ENCODE measurements at places on chromosomes 6 and 20.

DNA sequence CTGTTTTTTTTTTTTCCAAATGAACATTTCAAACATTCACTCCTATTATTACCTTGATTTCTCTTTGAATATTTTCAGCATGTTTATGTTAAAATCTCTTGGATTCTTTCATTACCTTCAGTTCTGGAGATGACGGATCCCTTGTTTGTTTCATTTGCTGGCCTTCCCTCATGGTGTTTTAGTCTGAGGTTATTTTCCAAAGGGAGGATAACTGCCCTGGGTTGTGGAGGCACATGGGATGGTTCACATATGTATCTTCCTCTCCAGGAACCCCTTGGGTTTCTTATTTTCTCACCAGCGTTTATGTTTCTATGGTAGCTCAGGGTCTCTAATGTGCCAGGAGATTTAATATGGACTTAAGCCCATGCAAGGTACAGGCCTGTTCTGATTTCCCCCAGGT is 36.3 kb downstream of the ECT2L start:
- no peak for DNase-seq

DNA sequence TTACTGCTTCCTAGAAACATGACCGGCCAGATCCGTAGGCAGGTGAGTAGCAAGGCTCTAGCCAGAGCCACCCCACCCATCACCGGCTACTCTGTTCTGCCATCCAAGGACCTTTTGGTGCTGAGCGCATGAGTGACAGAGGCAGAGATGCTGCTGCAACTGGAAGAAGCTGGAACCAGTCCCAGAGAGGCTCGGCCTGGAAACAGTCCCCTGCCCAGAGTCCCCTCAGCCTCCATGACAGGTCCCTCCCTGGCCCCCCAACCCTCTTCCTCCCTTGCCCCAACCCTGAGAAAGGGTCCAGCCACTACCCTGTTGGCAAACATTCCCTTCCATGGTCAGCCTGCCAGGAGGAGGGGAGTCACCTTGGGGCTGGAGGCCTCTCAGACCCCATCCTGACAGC is 31.9 kb downstream of the BPIFB4 start:
- no peak for DNase-seq

DNA sequence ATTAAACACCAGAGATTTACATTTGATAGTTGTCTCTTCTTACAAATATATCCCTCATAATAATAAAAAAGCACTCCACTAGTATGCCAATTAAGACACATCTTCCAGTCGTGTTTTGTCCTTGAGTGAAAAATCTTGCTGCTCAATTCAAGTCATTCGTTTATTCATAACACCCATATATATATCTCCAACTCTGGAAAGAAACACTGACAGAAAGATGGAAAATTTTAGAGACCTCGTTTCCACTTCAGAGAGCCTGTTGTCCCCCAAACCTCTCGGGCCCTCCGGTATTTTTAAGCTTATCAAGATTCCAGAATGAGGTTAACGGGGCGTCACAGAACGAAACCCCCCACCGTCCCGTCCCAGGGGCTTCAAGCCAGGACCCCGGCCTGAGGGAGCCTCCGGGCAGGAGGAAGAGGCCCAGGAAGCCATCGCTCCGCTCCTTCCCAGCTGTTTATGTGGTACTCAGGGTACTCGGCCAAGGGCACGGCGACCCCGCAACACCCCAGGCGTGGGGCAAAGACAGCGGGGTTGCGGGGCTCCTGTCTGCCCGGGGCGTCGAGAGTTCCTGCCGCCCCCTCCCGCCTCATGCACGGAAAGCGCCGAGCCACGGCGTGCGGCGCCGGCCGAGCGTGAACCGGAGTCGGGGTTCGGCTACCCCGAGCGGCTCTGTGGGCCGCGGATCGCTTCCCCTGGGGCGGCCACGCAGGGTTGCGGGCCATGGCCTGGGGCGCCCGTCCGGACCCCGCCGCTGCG is 623 bp upstream of the SNX9 start:
- DNase-seq, result no peak

- DNase-seq, result no peak
Measured at GRCh38 chr6:23696992-23697391, 429.0 kb upstream of the NRSN1 start.

DNA sequence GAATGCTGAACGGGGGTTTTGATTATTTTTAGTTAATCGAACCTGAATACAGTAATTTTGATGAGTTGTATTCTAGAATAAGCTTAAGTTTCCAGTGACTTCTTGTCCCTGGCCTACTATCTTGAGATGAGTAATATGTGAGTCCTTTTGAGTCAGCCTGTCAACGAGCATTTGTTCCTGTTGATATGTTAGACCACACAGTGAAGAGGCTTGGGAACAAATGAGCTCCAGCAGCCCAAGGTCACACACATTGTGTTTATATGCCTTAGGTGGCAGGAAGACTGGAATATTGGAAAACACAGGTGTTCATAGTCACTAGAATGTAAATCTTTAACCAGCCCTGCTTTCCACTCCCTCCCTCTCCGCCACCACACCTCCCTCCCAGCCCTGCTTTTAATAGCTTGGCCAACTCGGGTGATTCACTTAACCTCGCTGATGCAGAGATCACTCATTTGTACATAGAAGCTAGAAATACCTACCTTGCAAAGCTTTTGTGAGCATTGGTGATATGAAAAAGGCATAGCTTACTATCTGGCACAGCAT is 9.1 kb downstream of the SMPDL3A start:
- peak; percentile 44 for DNase-seq

Data from kidney capillary endothelial cell (primary cell).